Fibroblast of the conjunctiva (primary cell): ENCODE measurements at places on chromosomes 11 and 22.
A peak's percentile ranks its signal among the peaks of the same experiment; 100 is the strongest.

DNA sequence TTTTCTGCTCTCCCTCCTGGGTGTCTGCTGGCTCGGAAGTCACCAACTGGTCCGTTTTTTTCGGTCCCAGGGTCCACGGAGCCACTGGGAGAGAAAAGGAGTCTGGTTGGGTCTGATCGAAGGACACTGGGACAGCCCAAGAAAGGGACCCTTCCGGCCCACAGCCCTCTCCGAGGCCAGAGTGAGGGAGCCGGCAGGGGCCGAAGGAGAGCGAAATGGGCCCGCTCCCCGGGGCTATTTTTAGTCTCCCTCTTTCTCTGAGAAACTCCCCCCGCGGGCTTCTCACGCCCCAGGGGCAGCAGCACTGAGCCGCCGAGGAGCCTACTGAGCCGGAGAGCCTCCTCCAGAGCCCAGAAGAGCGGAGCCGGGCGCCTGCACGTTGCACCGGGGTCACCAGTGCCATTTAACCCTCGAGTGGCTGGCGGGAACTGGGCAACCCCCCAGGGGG is 1.9 kb downstream of the ESAM start:
- no peak for DNase-seq

- DNase-seq, result peak; percentile 89
Observed at GRCh38 chr11:111446404-111447111, 65.6 kb downstream of the BTG4 start.

GRCh38 chr11:42545954-42546353 is 765.8 kb upstream of the API5 start:
- no peak for DNase-seq

DNA sequence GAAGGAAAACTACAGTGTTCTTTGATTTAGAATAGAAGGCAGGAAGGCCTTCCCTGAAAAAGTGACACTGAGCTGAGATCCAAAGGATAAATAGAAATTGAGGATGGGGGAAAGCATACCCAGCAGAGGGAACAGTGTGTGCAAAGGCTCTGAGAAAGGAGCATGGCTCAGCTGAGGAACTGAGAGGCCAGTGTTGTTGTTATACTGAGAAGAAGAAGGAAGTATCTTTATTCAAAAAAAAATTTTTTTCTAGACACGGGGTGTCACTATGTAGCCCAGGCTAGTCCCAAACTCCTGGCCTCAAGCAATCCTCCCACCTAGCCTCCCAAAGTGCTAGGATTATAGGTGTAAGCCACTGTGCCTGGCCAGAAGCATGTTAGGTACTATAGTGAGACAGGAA is 3.5 kb upstream of the PIK3C2A start:
- DNase-seq, result no peak

- no peak for DNase-seq
Observed at GRCh38 chr11:65291613-65292012, 23.1 kb upstream of the CDC42EP2 start.

GRCh38 chr11:71914617-71915189 is 13.7 kb downstream of the XNDC1N start:
- no peak for DNase-seq

DNA sequence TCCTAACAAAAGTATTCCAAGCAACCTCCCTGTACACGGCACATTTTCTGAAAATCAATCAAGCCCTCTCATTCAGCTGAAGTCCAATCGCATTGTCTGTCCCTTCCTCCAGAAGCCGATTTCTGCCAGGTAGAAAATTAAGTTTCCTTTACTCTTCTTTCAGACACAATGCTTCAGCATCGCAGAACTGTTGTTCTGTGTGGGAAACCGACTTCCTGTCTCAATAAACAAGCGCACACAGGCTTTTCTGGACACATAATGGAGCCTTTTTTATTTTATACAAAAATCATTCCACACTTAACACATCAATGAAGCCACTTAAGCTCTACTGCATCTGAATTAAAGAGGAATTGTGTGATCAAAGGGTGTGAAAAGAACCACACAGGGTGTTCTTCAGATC is 75.6 kb downstream of the BLID start:
- no peak for DNase-seq

- DNase-seq, result no peak
Observed at GRCh38 chr11:126282361-126282735, 545 bp upstream of the TIRAP start.

- DNase-seq, result no peak
Observed at GRCh38 chr22:17637490-17638181, 921 bp upstream of the BCL2L13 start.

DNA sequence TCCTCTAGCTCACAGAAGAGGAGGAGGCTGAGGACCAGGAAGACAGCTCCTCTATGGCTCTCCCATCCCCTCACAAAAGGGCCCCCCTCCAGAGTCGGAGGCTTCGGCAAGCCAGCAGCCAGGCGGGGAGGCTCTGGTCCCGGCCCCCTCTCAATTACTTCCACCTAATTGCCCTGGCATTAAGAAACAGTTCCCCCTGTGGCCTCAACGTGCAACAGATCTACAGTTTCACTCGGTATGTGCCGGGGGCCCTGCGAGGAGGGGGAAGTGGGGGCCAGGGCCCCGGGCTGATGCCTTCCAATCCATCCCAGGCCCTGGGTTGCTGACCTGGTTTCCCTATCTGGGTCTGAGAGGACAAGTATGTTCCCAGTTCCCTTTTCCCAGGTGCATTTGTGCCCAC is 7.9 kb downstream of the FOXR1 start:
- DNase-seq, result no peak

DNA sequence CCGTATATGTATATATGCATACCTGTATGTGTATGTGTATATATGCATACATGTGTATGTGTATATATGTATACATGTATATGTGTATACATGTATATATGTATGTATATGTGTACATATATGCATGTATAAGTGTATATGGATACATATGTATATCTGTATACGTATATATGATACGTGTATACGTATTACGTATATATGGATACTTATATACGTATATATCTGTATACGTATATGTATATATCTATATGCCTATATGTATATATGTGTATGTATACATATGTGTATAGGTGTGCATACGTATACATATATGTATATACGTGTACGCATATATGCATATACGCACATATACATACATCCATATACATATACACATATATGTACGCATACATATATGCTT is 681.6 kb upstream of the ANO3 start:
- DNase-seq, result no peak

- no peak for DNase-seq
Observed at GRCh38 chr11:60633645-60634044, 65.8 kb upstream of the MS4A8 start.

DNA sequence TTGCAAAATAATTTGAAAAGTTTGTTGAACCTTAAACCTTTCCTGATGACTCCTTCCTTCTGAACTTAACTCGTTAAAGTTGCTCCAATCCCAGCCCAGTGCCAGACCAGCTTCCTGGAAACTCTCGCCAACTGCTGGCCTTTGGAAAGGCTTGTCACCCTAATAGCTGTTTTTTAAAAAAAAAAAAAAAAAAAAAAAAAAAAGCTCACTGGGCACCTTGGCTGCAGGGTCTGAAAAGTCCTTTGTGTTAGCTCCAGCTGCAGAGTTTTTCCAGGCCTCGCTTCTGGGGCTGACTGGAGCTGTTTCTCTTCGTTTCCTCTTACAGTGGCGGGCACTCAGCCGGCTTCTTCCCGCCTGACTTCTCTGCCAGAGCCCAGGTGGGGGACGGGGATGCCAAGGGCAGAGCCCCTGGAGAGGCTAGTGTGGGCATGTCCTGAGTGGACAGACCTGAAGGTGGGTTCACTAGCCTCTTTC is 25.1 kb downstream of the KCNQ1OT1 start:
- DNase-seq, result no peak

- no peak for DNase-seq
Observed at GRCh38 chr11:75450236-75450635, 17.2 kb upstream of the KLHL35 start.

DNA sequence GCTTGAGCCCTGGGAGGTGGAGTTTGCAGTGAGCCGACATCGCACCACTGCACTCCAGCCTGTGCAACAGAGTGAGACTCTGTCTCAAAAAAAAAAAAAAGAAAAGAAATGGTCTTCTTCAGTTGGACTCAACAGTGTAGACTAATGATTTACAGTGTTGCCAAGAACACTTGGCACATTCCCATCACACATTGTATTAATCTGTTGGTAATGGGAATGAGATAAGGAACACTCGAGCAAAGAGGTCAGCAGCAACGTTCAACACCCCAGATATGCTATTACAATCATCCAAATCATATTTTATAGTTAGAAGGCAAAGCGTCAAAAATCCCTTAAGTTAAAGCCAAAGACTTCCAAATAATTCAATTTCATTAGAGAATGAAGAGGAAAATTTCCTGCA is 14.5 kb downstream of the CDON start:
- no peak for DNase-seq

GRCh38 chr11:105135883-105136282 is 3.7 kb downstream of the CARD18 start:
- no peak for DNase-seq

DNA sequence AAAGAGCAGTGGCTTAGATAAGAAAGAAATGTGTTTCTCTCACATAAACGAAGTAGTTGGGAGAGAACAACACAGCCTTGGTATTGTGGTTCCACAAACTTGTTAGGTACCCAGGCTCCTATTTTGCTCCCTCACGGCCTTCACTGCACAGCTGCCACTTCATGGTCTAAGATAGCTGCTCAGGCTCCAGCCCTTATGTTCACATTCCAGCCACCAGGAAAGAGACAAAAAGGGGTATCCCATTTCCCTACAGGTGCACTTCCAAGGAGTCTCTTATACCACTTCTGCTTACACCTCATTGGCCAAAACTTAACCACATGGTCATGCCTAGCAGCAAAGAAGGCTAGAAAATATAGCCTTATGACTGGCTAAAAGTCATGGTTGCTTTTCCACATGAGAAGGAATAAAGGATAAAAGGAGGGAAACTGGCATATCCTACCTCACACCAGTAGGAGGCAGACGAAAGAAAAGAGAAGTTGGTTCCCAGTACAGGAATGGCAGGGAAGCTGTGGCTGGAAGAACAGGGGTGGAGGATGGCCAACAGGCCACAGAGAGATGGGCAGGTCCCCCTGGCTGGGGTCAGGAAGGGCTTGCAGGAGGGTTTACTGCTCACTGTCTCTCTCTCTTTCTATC is 5.4 kb upstream of the HDHD5 start:
- DNase-seq, result no peak

- DNase-seq, result no peak
Observed at GRCh38 chr11:47860536-47860935, 12.4 kb upstream of the NUP160 start.

DNA sequence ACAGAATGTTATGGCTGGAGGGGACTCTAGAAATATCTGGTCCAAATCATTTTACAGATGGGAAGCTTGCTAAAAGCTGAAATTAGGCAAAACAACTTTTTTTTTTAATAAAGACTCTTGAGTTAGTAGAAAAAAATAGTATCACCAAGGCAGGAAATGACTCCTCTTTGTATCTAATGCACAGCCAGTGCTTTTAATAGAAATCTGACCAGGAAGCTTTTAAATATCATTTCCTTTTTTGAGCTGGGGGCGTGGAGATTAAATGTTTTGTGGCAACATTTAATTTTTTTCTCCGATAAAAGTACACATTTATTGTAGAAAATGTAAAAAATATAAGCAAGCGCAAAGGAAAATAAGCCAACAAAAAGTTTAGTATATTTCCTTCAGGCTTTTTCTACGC is 22.5 kb downstream of the TRAF6 start:
- no peak for DNase-seq

DNA sequence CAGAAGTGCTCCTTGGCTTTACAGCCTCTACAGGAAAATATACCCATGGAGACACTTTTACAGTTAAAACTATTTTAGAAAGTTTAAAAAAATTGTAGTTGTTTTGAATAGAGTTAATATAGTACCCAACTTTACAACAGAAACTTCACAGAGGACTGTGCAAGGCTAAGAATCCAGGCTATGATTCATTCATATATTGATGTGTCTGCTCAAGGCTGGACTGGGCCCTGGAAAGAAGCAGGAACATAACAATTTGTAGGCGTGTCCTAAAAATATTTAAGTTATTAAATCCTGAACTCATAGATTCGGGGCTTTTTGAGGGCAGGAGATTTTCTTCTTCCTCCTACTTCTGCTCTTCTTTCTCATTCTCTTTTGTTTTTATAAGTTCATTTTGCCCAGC is 291.5 kb upstream of the CCDC179 start:
- DNase-seq, result no peak
